ENCODE measurements at places on chromosomes 13 and 19.

- DNase-seq: no peak
These were observed 32.6 kb downstream of the CLEC4M start for GRCh38 chr19:7795555-7796161.

DNA sequence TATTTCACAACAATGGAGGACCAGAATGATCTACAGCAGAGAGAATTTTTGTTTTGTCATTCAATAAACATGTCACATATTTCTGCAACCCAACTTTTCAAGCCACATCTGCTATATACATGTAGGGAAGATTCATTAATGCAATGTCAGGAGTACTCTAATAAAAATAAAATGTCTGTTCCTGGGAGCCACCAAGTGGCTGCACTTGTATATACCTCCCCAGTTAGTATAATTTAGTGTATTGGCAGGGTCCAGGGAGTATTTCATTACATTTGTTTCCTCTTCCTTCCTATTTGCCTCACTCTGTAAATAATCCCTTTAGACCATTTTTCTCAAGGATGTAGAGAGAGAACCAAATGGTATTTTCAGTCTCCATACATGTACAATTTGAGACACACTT, 1169.0 kb downstream of the DIAPH3 start:
- no peak for DNase-seq

DNA sequence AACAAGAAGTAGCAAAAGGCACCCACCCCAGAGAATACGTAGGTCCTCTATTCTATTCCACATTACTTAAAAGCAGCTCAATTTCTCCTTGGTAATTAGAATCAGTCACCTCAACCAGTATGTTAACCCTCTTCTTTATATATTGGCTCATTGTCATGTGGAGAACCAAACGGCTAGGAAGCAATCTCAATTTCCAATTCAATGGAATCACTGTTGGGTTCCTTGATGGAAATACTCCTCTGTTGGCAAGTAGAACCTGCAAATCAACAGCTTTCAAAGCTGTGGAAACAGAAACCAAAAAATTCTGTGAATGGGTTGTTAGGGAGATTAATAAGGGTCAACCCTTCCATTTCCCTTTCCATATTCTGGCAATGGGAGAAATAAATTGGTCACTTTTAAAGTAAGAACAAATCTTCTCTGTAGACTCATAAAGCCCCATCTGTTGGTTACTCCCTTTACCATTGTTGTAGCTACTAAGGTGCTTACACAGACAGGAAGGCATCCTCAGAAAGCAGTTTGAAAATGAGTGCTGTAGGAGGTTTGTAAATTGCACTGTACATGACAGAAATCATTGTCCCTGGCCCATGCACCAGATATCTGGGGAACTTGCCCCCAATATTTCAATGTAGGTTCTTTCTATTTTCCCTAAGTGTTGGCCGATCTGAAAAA, 138.6 kb upstream of the UFM1 start:
- no peak for DNase-seq

- peak; percentile 86 for DNase-seq
These were observed 29.7 kb downstream of the NAXD start for GRCh38 chr13:110644892-110645521.

DNA sequence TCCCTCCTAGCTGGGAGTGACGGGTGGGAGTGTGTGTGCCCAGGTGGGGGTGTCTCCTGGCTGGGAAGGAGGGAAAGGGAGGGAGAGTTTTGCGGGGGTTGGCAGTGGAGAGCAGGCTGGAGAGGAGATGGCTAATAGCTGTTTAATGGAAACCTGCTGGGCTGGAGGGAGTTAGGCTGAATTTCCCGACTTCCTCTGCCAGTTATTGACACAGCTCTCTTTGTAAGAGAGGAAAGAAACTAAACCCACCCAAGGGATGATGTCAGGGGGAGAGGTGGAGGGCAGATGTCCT, 10.2 kb upstream of the ILF3 start:
- no peak for DNase-seq

GRCh38 chr13:104310861-104311260, 1244.6 kb upstream of the SLC10A2 start:
- no peak for DNase-seq

DNA sequence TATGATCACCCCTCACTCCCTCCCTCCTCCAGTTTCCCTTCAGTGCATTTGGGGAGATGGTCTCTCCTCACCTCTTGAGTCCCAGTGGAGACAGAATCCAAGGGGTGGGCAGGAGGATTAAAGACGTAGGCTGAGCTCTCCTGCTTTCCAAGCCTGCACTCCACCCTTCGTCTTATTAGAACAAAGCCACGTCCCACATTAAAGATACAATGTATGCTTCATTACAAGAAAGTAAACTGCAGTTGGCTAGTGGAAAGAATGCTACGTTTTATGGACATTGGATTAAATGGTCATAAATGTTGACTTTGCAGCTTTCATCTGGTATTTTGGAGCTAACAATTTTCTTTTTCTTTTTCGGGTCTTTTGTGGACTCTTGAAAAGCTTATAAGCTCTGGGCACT, 1.5 kb upstream of the KLK11 start:
- DNase-seq: no peak

DNA sequence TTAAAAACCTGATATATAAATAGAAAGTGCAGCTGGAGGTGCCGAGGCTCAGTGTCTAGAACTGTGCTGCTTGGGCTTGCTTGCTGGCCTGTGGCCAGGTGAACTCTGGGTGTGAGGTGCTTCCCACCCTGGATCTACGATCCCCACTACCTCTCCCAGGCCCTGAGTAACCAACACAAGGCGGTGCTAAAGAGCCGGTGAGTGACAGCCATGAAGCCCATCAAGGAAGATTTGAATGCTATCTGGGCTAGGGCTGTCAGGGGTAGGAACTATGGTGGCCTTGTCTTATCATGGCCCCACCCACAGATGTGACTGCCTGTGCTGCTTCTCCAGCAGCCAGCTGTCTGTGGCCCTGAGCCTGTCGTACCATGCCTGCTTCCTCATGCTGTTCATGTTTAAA, 25.6 kb upstream of the ZNF91 start:
- DNase-seq: no peak

GRCh38 chr19:48646001-48646721, at the start of gene CA11:
Gene CA11, minus strand, starts transcription at chr19:48646187. Its CDS starts 555 bp downstream, at chr19:48645632.
- DNase-seq: peak; percentile 98

DNA sequence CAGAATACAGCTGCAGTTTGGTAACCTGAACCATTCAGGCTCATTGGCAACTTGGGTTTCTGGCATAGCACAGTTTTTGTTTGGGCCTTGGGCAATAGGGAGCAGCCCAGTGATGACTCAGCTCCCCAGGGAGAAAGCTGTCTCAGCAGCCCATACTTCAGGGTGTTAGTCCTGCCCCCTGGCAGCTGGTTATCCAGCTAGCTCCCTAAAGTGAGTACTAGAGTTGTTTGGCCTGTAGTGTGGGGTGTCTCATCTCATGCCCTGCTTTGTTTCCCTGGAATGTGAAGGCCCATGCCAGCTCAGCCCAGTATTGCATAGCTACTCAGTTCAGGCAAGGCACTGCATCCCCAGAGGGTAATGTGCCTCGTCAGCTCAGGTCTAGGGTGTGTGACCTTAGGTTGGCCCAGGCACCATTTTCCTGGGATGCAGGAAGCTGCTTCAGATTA, 18.2 kb upstream of the ZNF543 start:
- DNase-seq: no peak

DNA sequence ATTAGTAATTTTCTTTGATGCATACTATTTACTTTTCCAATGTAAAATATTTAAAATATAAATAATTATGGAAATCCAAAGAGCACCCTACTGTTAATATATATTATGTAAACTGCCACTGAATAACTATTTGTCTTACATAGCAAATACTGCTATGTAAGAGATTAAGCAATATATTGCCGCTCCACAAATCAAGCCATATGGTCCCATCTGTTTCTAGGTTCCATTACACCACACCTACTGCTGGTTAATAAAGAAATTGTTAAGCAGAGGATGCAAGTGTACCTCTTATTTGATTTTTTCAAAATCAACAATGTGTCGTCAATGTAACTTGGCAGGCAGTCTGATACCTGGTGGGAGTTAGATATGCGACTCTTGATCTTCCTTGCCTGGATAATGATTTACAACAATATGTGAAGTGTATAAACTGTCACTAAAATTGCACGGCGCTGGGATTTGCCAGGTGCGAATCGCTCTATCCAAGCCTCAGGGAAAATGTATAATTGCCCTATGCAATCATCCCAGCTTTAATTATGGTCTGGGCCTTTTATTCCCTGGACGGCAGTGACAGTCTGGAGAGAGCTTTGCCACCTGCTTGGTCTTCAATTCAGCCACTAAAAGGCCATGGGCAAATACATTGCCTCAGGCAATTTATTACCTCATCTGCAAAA, 16.0 kb downstream of the SMAD9 start:
- no peak for DNase-seq

DNA sequence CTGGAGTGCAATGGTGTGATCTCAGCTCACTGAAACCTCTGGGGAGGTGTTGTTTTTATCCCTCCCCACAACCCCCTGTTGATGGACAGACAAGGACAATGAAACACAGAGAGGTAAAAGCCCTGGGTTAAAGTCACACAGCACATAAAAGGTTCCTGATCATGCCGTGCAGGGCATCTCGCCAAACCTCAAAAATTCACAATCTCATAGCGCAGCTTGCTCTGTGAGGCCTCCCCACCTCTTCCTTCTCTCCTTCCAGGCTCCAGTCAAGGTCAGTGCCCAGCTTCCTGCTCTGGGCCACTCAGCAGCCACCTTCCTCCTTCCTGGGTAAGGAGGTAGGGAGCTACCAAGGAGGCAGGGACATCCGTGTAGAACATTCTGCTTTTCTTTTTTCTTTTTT, 2.3 kb downstream of the FUT2 start:
- DNase-seq: no peak

DNA sequence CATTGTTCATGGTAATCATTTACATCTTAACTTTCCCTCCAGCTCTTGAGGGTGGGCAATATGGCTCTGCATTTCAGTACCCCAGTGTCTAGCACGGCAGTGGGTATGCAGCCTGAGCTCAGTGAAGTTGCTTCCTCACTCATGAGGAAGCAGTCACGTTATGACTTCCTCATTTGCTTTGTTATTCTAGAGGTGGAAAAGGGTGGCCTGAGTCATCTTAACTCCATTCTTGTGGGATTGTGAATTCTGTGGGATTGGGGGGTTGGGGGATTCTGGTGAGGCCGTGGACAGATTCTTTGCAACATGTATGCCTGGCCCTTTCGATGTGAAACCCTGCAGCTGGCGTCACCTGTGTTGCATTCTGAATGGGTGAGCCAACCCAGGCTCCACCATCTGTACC, 406.7 kb upstream of the ZNF507 start:
- no peak for DNase-seq
